ENCODE measurements at places on chromosomes 11 and 22. TPM values are rescaled to one million over a fixed set of nuclear protein-coding genes. Genes with fewer than 3 reads are reported as not detected.

PRG3 gene
- not detected for total RNA-seq

OR4D5 gene
- 0.37 TPM for total RNA-seq

PVALB gene
- not detected for total RNA-seq

DDI1 gene
- total RNA-seq = not detected

CHADL gene
- 2.6 TPM for total RNA-seq

AMOTL1 gene
- total RNA-seq = 3.3 TPM

HOATZ gene
- not detected for total RNA-seq

MYBPC3 gene
- total RNA-seq = not detected

UEVLD gene
- total RNA-seq = 36.3 TPM

PGA5 gene
- 0.22 TPM for total RNA-seq

BEST1 gene
- total RNA-seq = 0.64 TPM

TEX54 gene
- total RNA-seq = not detected

SHANK3 gene
- total RNA-seq = 4.4 TPM

CD3D gene
- 8.0 TPM for total RNA-seq

RFPL1 gene
- not detected for total RNA-seq

OR5L1 gene
- total RNA-seq = not detected

CFAP300 gene
- not detected for total RNA-seq

LDHAL6A gene
- total RNA-seq = not detected

IGLL5 gene
- total RNA-seq = 40.7 TPM

BARX2 gene
- 31.3 TPM for total RNA-seq

LRRC74B gene
- not detected for total RNA-seq

KCTD21 gene
- total RNA-seq = 10.1 TPM

P2RY2 gene
- total RNA-seq = 20.4 TPM

POGLUT3 gene
- total RNA-seq = 14.0 TPM

MRGPRE gene
- not detected for total RNA-seq

OR2AG1 gene
- total RNA-seq = not detected

TTC36 gene
- 0.98 TPM for total RNA-seq

ZNF74 gene
- 5.5 TPM for total RNA-seq

LRRC32 gene
- 12.5 TPM for total RNA-seq

GAL gene
- total RNA-seq = 1.1 TPM

NEFH gene
- 0.12 TPM for total RNA-seq
